Ureter (tissue), 1 donor: ENCODE measurements at places on chromosomes 5 and 9.

- no peak for DNase-seq
Observed at GRCh38 chr5:132102944-132103331, 29.3 kb downstream of the CSF2 start.

DNA sequence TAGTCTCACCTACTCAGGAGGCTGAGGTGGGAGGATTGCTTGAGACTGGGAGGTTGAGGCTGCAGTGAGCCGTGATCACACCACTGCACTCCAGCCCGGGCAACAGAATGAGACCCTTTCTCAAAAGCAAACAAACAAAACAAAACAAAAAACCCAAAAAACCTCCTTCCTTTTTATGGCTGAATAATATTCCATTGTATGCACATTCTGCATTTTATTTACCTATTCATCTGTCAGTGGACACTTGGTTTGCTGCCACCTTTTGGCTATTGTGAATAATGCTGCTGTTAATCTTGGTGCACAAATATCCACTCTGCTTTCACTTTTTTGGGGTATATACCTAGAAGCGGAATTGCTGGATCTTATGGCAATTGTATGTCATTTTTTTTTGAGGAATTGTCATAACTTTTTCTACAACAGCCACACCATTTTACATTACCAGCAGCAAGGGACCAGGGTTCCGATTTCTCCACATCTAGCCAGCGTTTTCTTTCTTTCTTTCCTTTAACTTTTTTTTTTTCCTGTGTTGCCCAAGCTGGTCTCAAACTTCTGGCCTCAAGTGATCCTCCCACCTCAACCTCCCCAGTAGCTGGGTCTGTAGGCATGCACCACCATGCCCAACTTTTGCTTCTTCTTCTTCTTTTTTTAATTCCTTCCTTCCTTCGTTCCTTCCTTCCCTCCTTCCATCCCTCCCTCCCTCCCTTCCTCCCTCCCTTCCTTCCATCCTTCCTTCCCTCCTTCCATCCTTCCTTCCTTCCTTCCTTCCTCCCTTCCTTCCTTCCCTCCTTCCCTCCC lies 30.6 kb downstream of the NKX2-5 start:
- no peak for DNase-seq

GRCh38 chr9:2984491-2984890 lies 140.6 kb upstream of the PUM3 start:
- no peak for DNase-seq

- DNase-seq: peak; percentile 78
Observed at GRCh38 chr9:97398999-97399758, 12.7 kb upstream of the TDRD7 start.

DNA sequence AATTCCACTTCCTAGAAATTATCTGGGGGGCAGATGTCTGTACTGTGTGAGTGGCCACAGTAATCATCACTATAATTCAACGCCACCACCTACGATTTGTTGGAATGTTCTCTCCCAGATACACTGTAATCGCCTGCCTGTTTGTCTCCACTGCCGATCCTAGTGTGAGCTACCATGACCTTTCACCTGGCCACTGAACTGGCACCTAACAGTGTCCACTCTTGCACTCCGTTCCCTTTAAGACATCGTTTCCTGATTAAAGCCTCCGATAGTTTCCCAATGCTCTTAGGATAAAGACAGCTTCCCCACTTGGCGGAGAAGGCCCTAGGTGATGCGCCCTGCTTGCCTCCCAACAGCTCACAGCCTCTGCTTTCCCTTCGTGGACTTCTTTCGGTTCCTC lies 4.0 kb downstream of the PHYKPL start:
- no peak for DNase-seq

GRCh38 chr9:35696520-35697215 lies 6.9 kb upstream of the TPM2 start:
- DNase-seq: no peak

DNA sequence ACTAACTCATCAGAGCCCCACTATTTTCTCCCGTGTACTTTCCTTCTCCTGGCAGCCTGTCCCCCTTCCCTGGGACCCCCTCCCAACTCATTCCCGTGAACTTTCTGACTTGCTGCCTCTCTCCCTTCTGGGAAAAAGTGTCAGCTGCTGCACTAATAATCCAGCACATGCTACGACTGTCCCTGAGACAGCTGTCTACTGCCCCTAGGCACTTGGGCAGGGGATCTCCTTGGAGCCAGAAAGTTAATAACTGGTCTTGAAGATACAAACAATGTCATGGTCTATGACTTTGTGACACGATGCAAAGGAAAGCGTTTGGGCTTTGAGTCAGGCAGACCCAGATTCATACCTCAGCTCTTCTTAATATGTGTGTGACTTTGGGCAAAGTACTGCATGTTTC lies 10.1 kb upstream of the RNF183 start:
- no peak for DNase-seq

DNA sequence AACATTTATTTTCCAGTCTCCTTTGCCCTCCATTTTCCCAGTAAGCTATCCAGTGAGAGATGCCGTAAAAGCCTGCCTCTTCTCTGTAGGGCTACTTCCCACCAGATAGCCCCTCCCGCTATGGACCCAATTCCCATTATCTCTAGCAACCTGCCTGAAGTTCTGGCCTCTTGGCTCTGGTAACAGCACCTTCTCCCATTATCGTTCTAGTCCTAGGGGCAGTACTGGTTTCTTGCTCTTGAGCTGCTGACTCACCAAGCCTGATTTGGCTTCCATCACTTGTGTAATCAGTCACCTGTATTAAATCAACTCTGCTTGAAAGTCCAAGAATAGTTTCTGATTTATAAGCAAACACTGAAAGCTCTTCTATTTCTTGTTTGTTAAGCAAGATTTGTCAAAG lies 42.8 kb upstream of the PARP8 start:
- DNase-seq: no peak

GRCh38 chr9:133604214-133604613 lies 5.0 kb downstream of the FAM163B start:
- no peak for DNase-seq

DNA sequence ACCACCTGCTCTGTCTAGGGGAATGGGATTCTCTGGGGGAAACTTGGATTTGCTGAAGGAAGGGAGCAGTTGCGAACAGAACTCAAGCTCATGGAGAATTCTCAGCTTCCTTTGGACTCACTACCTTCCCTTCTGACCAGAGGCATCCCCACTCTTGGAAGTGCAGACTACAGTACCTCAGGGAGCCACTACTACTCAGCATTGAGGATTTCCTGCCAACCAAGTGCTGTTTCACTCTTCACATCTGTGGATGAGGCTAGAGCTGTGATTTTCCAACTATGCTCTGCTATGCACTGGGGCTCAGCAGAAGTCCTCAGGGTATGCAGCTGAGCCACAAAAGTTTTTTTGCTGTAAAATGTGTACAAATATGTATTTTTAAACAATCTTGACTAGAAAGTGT lies 43.9 kb downstream of the MACROH2A1 start:
- no peak for DNase-seq
